ENCODE measurements at places on chromosomes 1 and 21.

GRCh38 chr1:67685558-67686266 is 711 bp downstream of the GADD45A start:
- peak; percentile 51 for DNase-seq

DNA sequence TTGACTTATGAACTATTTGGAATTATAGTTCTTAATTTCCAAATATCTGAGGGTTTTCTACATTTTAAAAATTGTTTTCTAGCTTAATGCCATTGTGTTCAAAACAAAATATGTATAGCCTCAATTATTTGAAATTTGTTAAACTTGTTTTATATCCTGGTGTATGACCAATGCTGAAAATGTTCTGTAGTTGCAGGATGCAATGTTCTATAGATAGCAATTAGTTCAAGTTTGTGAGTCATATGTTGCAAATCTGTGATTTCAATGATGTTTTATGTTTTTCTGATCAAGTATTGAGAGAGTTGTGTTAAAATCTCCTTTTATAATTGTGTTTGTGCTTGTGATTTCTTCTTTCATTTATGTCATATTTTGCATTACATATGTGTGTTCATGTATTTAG is 517.5 kb downstream of the ADGRL2 start:
- peak; percentile 48 for DNase-seq

GRCh38 chr1:228542981-228543380 is 55.8 kb downstream of the RNF187 start:
- DNase-seq, result no peak

GRCh38 chr1:177793900-177794299 is 176.0 kb downstream of the SEC16B start:
- DNase-seq, result no peak

- DNase-seq, result no peak
These were observed 187.7 kb downstream of the TNFSF18 start for GRCh38 chr1:172863031-172863430.

GRCh38 chr1:51636191-51636590 is 19.3 kb downstream of the OSBPL9 start:
- DNase-seq, result no peak

DNA sequence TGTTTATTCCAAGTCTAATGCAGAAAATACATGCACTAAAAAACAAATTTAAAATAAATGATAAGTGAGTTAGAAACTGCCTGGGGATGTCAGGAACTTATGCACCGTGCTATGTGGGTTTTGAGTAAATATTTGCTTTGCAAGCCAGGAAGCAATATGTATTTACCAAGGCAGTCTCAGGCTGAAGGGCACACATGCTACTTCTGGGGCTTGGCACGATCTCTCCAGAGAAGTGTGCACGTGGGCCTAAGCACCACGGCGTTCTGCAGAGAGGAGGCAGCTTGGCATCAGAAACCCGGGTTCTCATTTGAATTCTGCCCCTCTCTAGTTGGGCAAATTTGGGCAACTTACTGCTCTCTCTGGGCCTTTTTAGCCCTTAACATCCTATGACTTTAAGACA is 72.6 kb upstream of the ROR1 start:
- no peak for DNase-seq

DNA sequence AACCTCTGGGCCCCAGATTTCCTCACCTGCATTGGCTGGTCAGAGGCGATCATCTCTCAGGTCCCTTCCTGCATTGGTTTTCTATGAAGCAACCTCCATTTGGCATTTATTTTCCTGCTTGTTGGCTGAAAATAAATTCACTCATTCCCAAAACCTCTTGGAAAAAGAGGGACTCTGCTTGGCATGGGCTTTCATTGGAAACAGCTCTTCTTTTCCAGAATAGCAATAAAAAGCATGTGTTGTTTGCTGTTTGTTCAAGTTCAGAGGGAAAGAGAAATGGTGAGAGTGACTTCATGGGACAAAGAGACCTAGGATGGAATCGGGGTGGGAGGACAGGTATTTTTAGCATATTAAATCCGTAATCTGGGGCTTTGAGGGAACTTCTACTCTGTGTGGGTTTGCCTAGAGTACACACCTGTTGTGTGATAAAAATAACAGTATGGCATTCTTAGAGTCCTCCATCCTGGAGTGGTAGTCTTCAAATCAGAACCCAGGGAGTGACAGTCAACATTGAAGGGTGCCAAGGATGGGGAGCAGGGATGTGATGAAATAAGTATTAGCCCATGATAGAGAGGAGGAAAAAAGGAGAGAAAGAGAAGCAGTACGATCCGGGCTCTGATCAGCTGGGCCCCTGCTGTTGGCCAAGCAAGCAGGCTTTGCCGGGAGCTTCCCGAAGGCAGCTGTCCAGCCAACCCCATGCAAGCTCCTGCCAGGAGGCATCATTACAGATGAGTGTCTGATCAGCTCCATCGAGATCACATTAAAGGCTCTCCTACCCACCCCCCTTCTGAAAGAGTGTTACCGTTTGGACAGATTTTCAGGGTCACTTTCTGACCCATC is 131.9 kb upstream of the NFIA start:
- DNase-seq, result no peak

DNA sequence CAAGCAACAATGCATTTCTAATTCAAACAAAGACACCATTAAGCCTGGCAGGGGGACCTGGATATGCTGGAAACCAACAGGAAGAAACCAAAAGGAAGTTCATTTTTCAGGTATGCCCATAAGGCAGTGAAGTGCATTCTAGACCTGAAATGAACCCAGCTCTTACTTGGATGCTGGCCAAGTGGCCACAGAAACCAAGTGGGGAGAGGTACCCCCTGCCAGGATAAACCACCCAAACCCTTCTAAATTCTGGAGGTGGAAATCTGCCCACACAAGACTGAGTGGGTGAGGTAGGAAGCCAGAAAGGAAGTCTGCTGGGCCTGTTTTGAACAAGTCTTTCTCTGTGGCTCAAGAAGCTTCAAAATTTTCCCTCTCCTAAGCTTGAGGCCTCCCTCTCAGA is 2.6 kb downstream of the CD5L start:
- no peak for DNase-seq

DNA sequence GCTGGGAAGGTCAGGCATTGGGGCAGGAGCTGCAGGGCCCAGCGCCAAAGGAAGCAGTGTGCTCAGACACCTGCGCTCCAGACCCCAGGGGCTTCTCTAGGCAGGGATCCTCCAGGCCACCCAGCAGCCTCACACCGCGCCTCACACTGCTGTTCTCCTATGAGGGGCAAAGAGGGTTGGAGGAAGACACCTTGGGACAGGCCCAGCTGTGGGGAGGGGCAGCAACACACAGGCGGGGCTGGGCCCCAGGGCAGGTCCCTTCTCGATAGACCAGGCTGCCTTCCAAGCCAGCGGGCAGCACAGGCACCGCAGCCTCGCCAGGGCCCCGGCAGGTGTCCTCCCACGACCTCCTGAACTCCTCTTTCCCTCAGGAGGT is 20.7 kb upstream of the PRSS38 start:
- no peak for DNase-seq

DNA sequence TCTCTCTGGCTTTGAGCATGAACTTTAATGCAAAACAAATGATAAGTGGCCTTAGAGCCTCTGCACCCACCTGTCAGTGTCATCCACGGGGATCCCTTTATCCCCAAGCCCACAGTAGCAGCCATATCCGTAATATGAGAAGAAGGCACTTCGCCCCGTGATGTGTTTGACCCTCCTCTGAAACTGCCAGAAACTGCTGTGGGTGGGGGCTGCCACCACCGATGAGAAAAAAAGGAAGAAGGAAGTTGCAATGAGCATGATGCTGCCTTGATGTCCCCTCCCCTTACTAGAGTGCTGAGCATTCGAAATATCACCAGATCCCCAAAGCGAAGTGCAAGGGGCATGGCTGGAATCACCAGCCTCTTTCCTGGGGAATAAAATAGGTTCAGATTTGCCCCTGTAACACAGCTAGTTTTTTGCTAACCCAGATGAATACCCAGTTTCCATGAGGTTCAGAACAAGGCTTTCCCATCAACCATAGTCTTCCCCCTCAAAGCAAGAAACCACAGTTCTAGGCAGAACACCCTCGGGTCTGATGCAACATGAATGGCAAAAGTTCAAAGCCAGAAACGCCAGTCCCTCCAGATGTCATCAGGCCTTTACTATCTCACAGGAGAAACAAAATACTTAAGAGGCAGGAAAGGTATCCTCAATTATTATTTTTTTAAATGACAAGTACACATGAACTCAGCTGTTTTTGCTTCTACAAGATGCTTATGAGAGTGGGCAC is 10.8 kb upstream of the UBXN10 start:
- DNase-seq, result no peak

- no peak for DNase-seq
These were observed 22.9 kb downstream of the LRIG2 start for GRCh38 chr1:113095790-113096455.

DNA sequence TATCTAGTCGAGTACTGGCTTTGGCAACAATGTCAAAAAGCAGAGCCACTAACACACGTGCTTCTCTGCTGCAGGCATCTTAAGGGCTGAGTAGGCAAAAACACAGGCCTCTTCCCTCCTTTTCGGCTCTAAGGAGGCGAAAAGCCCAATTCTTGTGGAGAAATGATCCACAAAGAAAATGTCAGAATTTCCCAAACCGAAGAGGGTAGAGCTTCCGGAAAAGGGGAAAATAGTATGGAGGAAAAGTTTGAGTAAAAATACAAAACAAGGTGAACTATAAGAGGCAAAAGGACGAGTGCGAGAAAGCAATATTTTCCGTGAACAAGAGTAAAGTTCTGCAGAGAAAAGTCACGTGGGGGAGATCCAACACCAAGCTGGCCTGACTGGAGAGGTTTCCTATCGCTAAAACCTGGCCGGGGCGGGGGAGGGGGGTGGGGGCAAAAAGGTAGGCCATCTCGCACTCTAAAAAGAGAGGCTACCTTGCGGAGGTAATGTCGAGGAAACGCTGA is 551 bp downstream of the ZRANB2 start:
- DNase-seq, result peak; percentile 13

DNA sequence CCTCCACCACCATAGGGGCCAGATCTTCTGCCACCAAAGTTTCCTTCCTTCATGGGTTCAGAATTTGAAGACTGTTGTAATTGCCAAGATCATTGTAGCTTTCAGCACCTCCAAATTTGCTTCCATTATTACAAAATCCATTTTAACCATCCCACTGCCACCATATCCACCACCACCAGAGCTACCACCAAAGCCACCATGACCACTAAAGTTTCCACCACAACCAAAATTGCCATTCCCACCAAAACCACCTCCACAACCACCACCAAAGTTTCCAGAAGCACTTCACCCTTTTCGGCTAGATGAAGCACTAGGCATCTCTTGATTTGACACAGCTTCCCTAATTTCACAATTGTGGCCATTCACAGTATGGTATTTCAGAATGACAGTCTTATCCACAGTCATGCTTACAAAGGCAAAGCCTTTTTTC is 45.2 kb downstream of the SLC30A7 start:
- no peak for DNase-seq

GRCh38 chr1:71809085-71809484 is 473.3 kb downstream of the NEGR1 start:
- DNase-seq, result no peak

- DNase-seq, result peak; percentile 99
These were observed 64.2 kb downstream of the TCP10L start for GRCh38 chr21:32520875-32521735.

DNA sequence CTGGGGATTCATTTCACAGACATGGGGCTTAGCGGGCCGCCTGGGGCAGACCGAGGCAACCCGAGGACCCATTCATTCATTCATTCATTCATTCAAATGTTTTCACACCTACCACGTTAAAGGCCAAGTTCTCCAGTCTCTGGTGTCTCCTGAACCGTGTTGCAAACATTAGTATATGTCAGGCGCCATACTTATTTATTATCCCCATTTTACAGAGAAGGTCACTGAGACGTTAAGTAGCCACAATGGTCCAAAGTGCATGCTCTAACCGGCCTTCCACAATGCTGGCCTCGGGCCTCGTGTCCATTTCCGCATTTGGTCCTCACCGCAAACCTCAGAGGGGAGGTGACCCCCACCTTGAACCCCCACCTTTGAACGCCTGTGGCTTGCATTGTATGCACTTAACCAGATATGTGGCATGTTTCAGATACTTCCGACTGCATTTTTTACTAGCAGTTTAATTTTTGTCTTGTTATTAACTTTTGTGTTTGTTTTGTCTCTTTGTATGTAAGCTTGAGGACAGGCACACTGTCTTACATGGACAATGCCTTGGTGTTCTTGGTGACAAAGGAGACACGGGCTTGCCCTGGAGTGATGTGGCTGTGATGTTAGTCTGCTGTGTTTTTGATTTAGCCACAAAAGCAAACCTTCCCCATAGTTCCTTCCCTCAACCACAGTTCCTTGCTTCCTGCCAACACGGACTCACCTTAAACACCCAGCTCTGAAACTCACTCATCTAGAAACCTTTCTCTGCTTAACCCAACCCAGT is 1.2 kb upstream of the IFFO2 start:
- DNase-seq, result no peak

- peak; percentile 21 for DNase-seq
These were observed 957 bp downstream of the EPS15 start for GRCh38 chr1:51518033-51518585.

- peak; percentile 81 for DNase-seq
These were observed 659.0 kb downstream of the LTN1 start for GRCh38 chr21:28333578-28334075.

DNA sequence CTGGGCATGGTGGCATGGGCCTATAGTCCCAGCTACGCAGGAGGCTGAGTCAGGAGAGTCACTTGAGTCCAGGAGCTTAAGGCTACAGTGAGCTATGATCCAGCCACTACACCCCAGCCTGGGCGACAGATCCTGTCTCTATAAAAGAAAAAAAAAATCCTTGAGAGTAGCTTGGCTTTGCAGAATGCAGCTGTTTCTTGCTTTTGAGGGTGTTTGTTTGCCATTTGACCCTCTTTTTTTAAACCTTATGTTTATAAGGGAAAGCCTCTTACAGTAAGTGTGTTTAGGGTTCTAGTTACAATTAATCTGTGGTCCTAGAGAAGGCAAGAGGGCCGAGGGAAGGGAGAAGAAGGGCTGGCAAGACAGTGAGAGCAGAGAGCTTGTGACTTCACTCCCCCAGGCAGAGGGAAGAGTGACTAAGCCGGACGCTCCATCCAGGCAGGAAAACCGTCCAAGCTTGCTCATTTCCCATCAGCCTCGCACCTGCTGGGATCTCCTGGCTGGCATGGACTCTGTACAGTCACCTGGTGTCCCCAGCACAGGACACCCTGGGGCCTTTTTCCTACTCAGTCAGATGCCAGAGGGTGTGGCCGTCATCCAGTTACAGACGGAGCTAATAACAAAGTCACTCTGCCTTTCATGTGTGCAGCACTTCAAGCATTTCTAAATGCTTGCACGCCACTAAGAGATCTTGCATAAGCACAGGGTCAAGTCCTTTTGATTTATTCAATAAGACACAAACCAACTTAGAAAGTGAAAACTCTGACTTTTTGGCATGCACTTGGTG is 55.5 kb upstream of the PSEN2 start:
- DNase-seq, result peak; percentile 85

DNA sequence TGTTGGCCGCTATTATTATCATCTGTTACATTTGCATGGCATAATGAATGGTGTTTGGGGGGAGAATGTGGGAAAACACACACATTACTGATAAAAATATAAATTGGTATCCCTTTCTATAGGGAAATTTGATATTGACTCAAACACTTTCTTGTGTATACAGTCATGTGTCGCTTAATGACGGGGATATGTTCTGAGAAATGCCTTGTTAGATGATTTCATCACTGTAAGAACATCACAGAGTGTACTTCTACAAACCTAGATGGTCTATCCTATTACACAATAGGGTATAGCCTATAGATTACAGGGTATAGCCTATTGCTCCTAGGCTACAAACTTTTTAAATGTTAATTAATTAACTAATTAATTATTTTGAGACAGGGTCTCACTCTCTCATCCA is 67.2 kb upstream of the B3GALNT2 start:
- DNase-seq, result no peak

All from fibroblast of pulmonary artery (primary cell).